Stimulated activated CD8-positive, alpha-beta memory T cell treated with anti-CD3 and anti-CD28 coated beads, Interleukin-15, amount 100 ng/mL, for 1 hour (primary cell): ENCODE measurements at places on chromosomes 7 and 10.

DNA sequence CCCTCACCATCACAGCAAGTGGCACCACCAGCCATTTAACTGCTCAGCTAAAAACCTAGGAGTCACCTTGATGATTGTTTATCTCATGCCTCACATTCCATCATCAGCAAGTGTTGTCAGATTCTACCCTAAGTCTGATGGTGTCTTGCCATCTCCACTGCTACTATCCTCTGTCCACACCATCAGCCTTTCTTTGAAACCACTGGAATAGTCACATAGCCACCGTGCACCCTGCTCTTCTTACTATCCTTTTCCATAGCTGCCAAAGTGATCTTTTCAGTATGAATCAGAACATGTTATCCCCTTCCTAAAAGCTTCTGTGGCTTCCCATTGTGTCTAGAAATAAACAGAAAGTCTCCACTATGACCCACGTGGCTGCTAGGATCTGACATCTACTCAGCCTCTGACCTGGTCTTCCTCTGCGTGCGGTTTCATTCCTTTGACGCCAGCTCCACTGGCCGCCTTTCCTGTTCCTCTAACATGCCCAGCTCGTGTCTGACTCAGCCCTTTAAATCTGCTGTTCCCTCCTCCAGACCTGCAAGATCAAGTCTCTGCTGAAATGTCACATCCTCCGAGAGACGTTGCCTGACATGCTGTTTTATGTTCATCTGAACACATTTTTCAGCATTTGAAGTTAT is 16.5 kb upstream of the CHN2 start:
- DNase-seq = no peak

DNA sequence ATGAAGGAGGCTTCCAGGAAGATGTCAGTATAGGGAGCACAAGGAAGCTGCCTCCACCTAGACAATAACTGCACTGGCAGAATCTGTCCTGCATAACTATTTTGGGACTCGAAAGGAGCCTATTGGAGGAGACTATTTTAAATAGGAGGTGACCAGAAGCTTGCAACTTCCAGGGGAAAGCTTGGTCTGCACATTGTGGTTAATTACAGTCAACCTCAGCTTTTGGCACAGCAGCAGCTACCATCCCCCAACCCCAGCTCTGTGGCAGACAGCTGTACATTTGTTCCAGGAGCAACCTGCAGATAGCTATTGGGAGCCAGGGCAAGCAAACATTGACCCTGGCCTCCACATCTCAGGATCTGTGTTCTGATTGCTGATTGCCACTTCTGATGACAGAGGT is 46.3 kb upstream of the NANOS1 start:
- DNase-seq = no peak

GRCh38 chr10:116629340-116629739 is 8.6 kb downstream of the PNLIPRP2 start:
- DNase-seq = no peak

GRCh38 chr7:105261689-105262088 is 127.0 kb downstream of the SRPK2 start:
- DNase-seq = no peak

- no peak for DNase-seq
These were observed 919.8 kb downstream of the GRID1 start for GRCh38 chr10:85446827-85447226.

GRCh38 chr10:66999762-67000545 is 74.1 kb downstream of the LRRTM3 start:
- no peak for DNase-seq

- no peak for DNase-seq
These were observed 19.1 kb upstream of the PCGF5 start for GRCh38 chr10:91201213-91201996.

DNA sequence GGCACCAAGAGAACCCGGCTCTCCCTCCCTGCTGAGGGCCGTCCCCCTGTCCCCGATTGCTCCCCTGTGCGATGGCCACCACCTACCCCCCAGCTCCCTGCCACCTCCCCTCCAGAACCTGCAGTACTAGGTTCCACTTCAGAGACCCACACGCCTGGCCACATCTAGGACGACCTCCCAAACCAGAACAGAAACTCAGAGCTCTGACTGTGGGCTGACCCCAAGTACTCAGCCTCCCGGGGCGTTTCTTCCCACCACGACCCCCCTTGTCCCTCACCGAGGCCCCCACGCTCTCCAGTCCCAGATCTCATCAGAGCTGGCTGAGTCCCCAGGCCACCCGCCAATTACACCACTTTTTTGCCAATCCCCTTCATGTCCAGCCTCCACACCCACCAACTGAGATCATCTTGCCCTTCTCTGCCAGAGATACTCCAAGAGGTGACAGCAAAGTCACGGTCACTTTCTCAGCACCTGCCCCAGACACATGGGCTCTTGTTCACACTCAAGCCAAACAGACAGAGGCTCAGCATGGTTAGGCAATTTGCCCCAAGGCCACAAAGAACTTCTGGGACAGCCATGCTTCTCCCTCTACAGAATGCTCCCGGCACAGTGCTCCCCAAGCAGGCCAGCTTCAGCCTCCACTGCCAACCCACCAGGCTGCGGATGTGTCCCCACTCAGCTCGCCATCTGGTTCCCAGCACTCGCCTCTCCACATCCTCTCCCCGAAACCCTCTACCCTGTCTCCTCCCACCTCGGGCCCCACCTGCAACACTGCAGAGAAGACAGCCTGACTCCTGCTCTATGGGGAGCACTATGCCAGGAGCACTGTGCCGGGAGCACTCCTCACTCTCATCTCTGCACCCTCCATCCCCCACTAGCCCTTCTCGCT is 4.7 kb downstream of the TMEM120A start:
- no peak for DNase-seq

DNA sequence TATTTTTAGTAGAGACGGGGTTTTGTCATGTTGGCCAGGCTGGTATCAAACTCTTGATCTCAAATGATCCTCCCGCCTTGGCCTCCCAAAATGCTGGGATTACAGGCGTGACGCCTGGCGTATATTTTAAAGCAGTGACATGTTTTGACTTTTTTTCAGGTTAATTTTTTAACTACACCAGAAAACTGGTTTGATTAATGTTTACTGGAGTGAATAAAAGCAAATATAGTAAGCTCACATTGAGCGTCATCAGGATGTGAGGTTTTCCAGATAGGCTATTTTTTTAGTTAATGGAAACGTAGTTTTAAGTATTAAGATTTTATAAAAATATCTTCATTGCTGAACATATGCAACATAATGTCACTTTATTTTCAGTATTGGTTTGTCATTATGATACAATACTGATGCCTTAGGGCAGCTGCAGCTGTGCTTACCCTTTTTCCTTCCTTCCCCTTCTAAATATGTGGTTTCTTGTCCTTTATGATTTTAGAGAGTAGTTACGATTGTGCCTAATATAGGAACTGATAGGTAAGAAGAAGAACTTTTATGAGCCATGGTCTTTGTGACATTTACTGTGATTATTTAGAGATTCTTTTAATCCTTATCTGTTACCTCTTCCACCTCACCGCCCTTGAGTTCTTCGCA is 37.3 kb downstream of the TMEM60 start:
- no peak for DNase-seq

DNA sequence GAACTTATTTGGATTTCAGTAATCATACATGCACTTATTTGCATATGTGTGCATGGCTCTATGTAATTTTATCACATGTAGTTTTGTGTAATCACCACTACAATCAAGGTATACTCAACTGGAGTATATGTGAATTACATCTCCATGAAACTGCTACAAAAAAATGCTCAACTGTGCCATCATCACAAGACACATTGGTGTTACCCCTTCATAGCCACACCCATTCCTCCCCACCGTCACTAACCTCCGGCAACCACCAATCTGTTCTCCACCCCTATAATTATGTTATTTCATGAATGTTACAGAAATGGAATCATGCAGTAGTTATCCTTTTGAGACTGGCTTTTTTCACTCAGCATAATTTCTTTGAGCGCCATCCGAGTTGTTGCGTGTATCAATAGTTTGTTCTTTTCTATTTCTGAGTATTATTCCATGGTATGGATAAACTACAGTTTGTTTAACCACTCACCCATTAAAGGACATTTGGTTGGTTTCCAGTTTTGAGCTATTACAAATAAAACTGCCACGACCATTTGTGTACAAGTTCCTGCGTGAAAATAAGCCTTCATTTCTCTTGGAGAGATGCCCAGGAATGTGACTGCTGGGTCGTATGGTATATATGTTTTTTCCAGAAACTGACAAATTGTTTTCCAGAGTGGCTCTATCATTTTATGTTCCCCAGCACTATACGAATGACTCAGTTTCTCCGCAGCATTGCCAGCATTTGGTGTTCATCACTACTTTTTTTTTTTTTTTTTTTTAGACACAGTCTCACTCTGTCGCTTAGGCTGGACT is 11.3 kb upstream of the SMO start:
- DNase-seq = no peak
